ENCODE measurements at places on chromosomes 7 and 10. TPM values are rescaled to one million over a fixed set of nuclear protein-coding genes. Genes with fewer than 3 reads are reported as not detected.

PPP1R9A gene
- 74.5 TPM for total RNA-seq

PNLIPRP1 gene
- not detected for total RNA-seq

CYP3A4 gene
- not detected for total RNA-seq

FIS1 gene
- 80.2 TPM for total RNA-seq

TLL2 gene
- total RNA-seq = 0.25 TPM

PFKP gene
- 74.5 TPM for total RNA-seq

HDAC9 gene
- total RNA-seq = 101 TPM

TMEM273 gene
- total RNA-seq = 1.2 TPM

ITIH5 gene
- total RNA-seq = 14.3 TPM

CLCN1 gene
- not detected for total RNA-seq

GRID1 gene
- total RNA-seq = 8.6 TPM

HTR7 gene
- total RNA-seq = 12.5 TPM

C10orf62 gene
- total RNA-seq = not detected

PLEKHS1 gene
- not detected for total RNA-seq

ANKRD61 gene
- total RNA-seq = not detected

EFCAB10 gene
- total RNA-seq = 2.7 TPM

KCNH2 gene
- 6.4 TPM for total RNA-seq

ZNF804B gene
- total RNA-seq = 4.7 TPM

TRIM50 gene
- total RNA-seq = not detected

GIMAP6 gene
- 2.7 TPM for total RNA-seq

NUPR2 gene
- total RNA-seq = not detected

MMS19 gene
- 49.7 TPM for total RNA-seq

CYP26C1 gene
- total RNA-seq = 0.25 TPM

PRXL2A gene
- total RNA-seq = 68.6 TPM

HOXA9 gene
- 0.25 TPM for total RNA-seq

NPY gene
- 26.1 TPM for total RNA-seq

ANK3 gene
- 305 TPM for total RNA-seq

POMZP3 gene
- total RNA-seq = 4.2 TPM

WDR11 gene
- 55.6 TPM for total RNA-seq

NEURL1 gene
- 26.8 TPM for total RNA-seq

ZNF33A gene
- total RNA-seq = 69.3 TPM

SFTPA2 gene
- 0.25 TPM for total RNA-seq

TMEM139 gene
- total RNA-seq = not detected

ANKMY2 gene
- 74.3 TPM for total RNA-seq

ELFN1 gene
- 5.4 TPM for total RNA-seq

KCND2 gene
- 38.6 TPM for total RNA-seq

CC2D2B gene
- total RNA-seq = 0.98 TPM

PKD1L1 gene
- 0.25 TPM for total RNA-seq

PALD1 gene
- total RNA-seq = 4.9 TPM
